Activated naive CD4-positive, alpha-beta T cell (primary cell): ENCODE measurements at places on chromosomes 12 and 14.
A peak's percentile ranks its signal among the peaks of the same experiment; 100 is the strongest.

GRCh38 chr14:79016828-79017505, 846.8 kb downstream of the NRXN3 start:
- no peak for DNase-seq

- DNase-seq = no peak
Measured at GRCh38 chr12:12004524-12004923, 66.2 kb upstream of the BCL2L14 start.

GRCh38 chr12:110256780-110257431, 24.1 kb upstream of the ATP2A2 start:
- DNase-seq = no peak

GRCh38 chr14:35628989-35629388, 95.0 kb downstream of the INSM2 start:
- no peak for DNase-seq

GRCh38 chr12:122018457-122018856, 3.2 kb upstream of the BCL7A start:
- no peak for DNase-seq

DNA sequence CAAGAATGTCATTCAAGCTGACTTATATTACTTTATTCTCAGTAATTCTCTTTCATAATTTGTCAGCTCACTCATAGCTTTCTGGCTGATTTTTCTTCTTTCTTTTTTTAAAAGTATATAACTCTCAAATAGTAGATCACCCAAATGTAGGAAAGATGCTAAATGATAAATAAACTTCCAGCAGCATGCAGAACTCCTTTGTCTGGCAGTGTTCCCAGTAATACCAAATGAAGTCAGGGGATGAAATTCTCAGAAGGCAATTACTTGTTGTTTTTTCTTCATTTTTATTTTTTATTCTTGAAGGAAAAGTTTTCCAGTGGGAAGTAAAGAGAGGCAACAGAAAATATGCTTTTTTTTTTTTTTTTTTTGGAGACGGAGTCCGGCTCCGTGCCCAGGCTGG, 133.3 kb upstream of the SLCO1C1 start:
- no peak for DNase-seq

GRCh38 chr14:65101631-65102440, 481 bp downstream of the MAX start:
- DNase-seq = peak; percentile 34

DNA sequence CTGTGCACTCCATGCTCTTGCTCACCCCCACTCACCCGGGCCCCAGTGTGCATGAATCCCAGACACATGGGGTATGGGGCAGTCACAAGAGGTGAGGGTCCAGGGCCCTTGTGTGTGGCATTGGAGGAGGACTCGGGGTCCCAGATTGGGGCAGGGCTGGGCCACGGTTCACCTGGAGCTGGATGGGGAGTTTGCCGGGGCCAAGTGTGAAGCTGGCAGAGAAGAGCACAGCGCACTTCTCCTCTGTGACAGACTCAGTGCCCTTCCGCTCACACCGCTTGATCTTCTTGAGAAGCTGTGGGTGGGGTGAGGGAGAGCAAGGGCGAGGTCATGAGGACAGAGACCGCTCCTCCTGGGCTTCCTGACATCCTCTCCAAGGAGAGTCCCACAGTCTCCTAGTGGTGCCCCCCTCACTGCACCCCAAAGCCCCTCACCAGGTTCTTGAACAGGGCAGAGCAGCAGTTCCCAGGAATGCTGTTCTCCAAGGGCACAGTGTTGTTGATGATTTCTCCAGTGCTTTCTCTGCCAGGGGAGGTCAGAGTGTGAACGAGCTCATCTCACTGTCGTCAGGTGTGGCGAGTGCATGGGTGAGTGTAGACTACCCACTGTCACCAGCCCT, 6.8 kb downstream of the STAT6 start:
- DNase-seq = no peak

DNA sequence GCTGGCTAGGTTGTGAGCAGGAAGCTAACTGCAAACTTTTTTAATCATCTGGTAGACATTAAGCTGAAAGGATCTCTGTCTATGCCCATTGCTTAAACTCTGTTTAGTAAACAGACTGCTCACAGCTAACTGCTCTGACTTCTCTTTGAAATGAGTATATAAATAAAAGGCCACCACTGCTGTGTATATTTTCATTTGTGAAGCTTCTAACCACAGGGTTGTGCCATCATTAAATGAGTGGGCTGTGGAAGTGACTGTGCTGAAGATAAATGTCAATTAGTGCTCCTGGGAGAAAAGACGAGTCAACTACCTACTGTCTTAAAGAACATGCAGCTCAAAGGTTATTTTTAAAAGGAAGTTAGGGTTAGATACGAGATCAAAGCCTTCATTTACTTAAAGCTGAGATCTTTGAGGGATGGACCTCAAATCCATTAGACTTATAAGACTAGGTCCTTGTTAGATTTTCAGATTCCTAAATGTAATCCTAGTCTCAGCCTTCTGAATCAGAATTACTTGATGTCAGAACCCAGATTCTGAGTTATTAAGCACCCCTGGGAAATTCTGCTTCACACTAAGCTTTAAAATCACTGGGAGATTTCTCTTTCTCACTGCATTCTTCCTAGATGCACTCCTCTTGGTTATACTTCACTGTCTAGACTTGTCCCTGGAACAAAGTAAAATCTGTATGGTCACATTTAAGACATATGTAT, 213.1 kb upstream of the FLRT2 start:
- DNase-seq = no peak

DNA sequence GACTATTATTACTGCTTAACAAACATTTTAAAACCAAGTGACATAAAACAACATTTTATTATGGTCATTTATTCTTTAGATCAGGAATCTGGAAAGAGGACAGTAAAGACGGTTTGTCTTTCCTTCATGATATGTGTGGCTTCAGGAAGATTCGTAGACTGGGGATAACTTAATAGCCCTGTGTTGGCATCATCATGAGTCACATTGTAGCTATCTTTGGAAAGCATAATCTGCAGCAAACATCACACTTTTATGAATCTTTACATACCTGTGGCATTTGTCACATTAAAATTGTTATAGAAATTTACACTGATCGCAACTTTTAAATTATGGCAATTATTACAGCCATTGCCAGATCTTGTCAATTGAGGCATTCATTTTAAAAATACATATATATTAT, 397.1 kb downstream of the NOVA1 start:
- DNase-seq = no peak

DNA sequence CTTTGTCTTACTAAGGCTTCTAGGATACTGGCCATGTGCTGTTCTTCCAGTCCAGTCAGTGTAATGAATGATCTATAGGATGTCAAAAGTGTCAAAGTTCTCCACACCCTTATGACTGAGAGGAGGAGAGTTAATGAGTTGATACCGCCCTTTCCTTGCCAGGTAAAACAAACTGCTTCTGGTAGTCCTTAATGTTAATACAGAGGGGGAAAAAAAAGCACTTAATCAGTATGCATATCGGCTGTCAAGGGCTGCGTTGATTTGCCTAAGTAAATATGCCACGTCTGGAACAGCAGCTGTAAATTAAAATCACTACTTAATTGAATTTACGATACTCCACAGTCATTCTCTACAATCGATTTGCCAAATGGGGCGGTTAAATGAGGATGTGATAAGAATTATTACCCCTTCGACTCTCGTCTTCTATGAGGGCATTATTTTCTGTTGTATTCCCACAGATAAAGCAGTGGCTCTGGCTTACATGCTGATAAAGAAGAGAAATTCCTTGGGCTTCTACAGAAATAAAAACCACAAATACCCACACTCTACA, 416.0 kb downstream of the KCNH5 start:
- no peak for DNase-seq

- DNase-seq = peak; percentile 19
Measured at GRCh38 chr14:23379366-23380196, 2.7 kb downstream of the CMTM5 start.

GRCh38 chr12:52167526-52167925, 24.3 kb downstream of the KRT80 start:
- no peak for DNase-seq

- DNase-seq = no peak
Measured at GRCh38 chr12:29216797-29217575, 67.9 kb downstream of the FAR2 start.

DNA sequence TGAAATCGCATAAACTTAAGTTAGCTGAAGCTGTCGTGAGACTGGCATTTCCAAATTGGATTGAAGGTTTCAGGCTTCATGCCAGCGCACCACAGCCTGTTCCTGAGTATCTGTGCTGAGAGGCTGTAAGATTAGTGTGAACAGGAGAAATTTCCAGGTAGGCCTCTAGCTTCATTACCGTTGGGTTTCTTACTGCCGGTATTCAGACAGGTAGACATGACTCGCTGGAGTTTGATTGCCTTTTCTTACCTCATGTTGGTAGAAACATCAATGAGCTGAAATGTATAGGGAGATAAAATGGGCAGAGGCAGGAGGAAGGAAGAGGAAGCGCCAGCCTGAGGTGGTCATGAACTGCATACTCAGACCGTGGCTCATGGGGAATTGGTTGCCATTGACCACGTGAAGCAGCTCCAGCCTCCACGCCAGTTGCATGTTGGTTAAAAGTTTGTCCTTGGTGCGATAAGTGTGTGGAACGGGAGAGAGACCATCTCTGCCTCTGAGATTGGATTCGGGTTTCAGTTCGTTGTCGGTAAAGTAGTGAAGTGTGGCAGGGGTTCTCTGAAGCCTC, 42.3 kb upstream of the MMP17 start:
- no peak for DNase-seq

DNA sequence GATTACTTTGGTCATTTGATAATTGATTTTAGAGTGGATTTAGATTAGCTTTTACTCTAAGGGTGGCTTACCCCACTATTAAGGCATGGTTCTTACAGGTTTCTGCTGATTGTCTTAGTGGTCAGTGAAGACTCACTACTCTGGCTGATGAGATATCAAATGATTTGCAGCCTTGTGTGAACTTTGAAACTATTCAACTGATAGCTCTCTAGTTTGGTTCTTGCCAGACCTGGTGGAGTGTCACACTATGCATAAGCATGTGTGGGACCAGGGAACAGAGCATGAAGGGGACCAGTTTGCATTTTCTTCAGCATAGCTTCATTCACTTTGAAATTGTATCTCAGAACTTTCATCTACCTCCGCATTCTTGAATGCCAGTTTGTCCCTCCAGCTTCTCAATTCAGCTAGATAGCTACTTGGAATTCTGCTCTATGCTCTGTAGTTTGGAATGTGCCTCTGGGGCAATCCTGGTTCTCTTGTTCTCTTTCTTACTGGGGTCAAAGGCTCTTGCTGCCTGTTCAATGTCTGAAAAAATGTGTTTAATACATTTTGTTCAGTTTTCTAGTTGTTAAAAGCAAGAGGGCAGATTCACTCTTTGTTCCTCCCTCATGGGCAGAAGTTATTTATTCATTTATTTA, 12.7 kb downstream of the SCYL2 start:
- DNase-seq = no peak

DNA sequence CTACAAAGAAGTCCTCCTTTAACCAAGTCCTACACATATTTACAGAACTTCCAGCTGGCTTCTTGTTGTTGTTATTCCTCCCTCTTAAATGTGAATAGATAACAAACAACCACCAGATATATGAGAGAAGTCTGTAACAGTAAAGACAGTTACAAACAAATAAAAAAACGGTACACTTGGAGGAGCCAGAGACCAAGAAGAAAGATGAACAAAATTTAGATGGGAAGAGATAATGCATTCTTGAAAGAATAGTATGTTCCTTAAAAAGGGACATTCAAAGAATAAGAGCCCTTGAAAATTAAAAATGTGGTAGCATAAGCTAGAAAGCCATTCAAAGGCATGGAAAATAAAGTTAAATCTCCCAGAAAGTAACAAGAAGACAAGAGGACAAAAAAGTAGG, 25.9 kb downstream of the SLCO1A2 start:
- DNase-seq = no peak
